Central memory CD4-positive, alpha-beta T cell (primary cell): ENCODE measurements at places on chromosomes 6 and 20.

GRCh38 chr6:37741757-37742400 lies 44.2 kb upstream of the MDGA1 start:
- no peak for DNase-seq

DNA sequence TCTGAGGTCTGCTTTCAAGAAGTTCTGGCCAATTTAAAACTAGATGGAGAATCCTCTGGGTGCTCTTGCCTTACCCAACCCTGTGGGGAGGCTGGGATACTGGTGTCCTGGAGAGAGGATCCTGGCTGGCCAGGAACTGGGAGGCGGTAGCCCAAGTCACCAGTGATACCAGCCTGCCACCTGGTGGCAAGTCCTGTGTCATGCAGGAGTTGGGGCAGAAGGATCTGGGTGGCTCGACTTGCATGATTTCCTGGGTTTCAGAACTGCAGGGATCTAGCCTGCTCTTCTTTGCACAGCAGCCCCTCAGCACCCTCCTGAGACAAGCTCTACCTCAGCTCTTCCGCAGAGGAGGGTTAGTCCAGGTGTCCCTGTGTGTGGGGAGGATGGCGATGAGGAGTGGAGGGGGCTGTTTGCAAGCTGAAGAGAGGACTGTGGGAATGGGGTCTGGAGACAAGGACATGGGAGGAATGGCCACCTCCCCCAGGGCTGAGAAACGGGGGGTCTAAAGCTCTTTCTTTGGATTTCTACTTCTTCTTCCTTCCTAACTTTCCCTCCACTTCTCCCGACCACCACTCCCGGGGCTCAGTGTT lies 4.2 kb downstream of the KCNK17 start:
- DNase-seq, result peak; percentile 12

DNA sequence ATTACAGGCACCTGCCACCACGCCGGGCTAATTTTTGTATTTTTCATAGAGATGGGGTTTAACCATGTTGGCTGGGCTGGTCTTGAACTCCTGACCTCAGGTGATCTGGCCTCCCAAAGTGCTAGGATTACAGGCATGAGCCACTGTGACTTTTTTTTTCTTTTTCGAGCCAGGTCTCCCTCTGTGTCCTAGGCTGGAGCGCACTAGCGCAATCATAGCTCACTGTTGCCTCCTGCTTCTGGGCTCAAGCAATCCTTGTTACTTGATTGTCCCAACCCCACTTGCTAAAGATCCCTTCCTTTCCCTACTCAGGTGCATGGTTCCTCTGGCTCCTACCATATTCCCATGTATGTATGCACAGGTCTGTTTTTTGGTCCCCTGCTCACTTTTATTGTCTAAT lies 27.4 kb upstream of the SMIM29 start:
- DNase-seq, result no peak

- DNase-seq, result no peak
These were observed 352.5 kb upstream of the TSHZ2 start for GRCh38 chr20:52619671-52620070.

- DNase-seq, result peak; percentile 75
These were observed 37.5 kb downstream of the SNX9 start for GRCh38 chr6:157860505-157860991.

- peak; percentile 16 for DNase-seq
These were observed 296.8 kb downstream of the UTRN start for GRCh38 chr6:144581812-144582537.

DNA sequence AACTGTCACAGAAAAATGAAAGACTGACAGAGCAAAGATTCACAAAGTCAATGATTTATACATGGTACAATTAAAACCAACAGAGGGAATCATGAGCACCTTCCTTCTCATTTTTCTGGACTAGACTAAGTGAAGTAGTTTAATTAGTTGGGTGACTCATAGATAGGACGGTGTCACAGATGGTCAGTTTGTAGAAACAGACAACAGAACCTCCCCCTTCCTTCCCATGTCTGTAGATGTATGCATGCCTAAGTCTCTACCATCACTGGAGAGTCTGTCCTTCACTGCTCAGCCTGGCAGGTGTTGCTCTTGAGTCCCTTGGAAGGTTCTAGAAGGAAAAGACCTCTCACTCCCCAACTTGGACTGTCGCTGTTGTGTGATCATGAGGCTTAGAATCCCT lies 75.4 kb upstream of the EEF1E1 start:
- no peak for DNase-seq

DNA sequence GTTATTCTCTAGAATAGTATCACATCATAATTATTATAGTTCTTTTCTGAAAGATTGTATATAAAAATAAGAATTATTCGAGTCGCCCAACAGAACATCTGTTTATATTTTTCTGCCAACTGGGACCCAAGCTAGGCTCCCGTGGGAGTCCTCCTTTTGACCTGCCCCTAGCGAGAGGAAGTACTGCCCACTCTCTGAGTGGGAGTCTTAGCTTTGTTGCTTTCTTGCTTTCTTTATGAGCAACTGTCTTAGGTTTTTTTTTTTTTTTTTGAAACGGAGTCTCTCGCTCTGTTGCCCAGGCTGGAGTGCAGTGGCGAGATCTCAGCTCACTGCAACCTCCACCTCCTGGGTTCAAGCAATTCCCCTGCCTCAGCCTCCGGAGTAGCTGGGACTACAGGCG lies 202.0 kb upstream of the ZNF184 start:
- DNase-seq, result no peak

GRCh38 chr20:13749811-13750210 lies 34.9 kb downstream of the ESF1 start:
- no peak for DNase-seq

GRCh38 chr20:17327185-17328148 lies 100.6 kb downstream of the PCSK2 start:
- DNase-seq, result no peak

- DNase-seq, result no peak
These were observed 49.6 kb upstream of the CCDC28A start for GRCh38 chr6:138724015-138724414.

DNA sequence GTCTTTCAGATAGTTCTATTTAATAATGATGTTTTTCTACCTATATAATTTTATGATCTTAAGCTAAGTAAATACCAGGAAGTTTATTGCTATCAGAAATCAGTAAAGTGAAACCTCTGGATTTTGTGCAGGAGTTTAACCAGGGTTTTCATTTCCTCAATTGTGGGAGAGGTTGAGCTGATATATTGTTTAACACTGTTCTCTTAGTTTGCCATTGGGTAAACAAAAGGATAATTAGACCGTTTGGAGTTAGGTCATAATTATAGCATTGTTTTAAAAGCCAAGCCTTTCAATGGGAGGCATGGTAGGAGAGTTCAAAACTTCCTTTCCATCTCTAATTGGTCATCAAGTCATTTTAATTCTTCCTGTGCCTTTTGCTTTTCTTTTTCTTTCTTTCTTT lies 58.7 kb downstream of the STXBP5 start:
- no peak for DNase-seq

DNA sequence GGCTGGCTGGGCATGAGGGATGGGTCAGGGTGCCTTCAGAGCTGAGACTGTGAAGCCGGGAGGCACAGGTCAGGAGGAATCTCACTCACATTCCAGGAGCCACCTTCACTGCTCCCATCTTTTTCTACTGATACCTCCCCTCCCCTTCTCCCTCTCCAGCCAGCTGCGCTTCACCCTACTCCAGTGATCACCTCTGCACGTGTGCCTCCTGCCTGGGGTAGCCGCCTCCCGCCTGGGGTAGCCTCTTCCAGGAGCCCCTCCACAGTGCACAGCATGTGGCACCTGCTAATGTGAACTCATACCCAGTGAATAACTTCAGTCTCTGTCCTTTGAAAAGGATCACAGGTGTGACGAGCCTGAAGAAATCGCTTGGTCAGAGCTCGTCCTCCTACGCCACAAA lies 232.6 kb downstream of the TMEM242 start:
- DNase-seq, result no peak

GRCh38 chr20:584161-584970 lies 25.7 kb downstream of the TCF15 start:
- DNase-seq, result no peak

- DNase-seq, result no peak
These were observed 56.0 kb downstream of the BCAS1 start for GRCh38 chr20:54014293-54014926.

DNA sequence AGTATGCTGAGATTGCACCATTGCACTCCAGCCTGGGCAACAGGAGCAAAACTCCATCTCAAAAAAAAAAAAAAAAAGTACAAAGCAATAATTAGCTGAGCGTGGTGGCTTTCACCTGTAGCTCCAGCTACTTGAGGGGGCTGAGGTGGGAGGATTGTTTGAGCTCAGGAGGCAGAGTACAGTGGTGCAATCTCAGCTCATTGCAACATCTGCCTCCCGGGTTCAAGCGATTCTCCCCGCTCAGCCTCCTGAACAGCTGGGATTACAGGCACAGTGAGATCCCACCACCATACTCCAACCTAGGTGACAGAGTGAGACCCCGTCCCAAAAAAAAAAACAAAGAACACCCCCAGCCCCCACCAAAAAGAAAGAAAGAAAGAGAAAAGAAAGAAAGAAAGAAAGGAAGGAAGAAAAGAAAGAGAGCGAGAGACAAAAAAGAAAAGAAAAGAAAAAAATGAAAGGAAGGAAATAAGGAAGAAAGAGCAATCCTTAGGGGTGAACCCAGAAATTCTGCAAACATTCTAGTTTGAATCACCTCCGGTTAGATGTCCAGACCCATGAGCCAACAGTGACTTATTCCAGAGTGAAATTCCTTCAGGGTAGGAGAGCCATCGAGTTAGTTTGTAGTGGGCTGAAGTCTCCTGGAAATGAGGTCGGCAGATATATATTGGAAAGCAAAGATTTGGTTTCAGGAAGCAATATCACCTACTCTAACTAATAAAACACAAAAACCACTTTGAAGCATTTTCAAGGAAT lies 3.2 kb upstream of the RIPOR3 start:
- DNase-seq, result no peak

DNA sequence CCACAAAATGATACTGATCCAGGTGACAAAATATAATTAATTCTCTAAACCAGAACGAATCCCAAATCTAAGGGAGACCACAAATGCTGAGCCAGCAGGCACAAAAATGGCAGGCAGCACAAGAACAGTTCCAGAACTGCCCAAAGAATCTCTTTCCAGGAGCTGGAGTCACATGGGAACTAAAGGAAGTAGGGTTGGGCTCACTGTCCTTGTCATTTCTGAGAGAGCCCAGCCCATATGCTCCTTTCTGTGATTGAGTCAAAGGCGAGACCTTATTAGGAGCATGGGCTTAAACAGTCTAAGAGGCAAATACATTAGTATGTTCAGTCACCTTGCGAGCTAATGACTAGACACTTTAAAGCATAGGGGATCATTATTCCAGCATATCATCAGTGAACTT lies 327.6 kb upstream of the ARID1B start:
- DNase-seq, result no peak

- DNase-seq, result no peak
These were observed 33.7 kb upstream of the VEGFA start for GRCh38 chr6:43736211-43736786.

- DNase-seq, result no peak
These were observed 22.5 kb upstream of the SRPK1 start for GRCh38 chr6:35943390-35943789.

DNA sequence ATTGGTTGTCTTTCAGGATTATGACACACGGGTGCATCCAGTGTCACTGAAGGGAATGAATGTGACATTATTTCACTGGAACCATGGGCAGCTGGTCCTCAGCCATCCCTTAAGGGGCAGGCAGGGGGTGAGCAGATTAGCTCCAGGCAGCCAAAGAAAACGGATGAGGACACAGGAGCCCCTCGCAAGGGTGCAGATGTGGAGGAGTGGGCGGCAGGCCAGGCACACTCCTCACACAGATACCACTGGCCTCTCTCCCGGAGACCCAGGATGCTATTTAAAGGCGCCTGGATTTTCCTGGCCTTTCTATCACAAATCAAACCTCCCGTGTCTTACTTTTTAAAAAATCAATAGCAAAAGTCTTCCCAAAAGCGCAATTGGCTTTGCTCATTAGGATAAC lies 210.4 kb downstream of the TAF4 start:
- no peak for DNase-seq

DNA sequence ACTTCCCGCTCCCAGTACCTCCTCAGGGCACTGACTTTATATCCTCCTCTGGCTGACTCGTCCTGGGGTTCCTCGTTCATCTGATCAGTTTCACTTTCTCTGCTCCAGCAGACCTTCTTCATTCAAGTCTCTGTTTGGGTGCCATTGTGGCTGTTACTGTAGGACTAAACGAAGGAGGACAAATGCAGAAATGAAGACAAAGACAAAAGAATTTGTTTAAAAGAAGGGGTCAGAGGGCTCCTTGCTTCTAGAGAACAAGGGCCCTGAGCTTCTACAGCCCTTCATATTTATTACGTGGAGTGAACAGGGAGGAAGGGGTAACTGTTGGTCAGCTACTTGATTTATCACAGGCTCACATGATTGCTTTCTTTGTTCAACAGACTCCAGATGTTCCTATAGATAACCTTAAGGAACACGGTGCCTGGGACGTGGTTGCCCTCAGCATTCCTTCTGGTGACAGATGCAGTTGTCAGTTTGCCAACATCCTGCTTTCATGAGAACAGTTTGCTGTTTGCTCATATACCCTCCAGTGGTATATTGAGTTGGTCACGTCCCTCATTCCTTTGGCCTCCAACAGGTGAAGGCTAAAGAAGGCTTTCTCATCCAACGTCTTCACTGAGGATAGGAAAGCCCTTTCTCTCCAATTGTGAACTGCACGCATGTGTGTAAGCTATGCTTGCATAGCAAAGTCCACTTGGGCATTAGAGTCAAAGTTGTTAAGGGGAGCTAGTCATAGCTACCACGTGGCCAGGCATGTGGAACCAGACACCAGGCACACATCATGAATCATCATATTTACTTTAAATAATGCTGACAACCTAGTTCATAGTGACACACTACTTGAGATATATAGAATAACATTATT lies 69.1 kb upstream of the BTN3A2 start:
- no peak for DNase-seq

DNA sequence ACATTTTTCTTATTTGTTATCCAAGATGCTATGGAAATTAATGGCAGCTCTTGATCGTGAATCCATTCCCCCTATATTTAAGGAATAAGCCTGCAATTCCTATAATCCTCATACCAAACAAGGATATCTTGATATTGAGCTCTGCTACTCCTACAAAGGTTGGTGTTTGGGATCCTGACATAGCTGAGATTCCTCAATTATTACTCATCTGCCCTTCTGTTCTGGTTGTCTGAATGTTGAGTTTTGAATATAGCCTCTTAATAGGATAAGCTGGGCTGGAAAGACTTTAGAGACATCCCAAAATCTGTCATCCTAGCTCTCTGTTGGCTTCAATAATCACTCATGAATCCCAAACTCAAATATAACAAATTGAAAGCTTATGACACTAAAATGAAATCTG lies 49.9 kb downstream of the CLIC5 start:
- DNase-seq, result no peak

GRCh38 chr6:158849899-158850806 lies 31.0 kb upstream of the EZR start:
- DNase-seq, result peak; percentile 83

GRCh38 chr6:139891471-139891870 lies 517.0 kb upstream of the CITED2 start:
- DNase-seq, result no peak

GRCh38 chr20:4435671-4436455 lies 285.8 kb upstream of the PRND start:
- DNase-seq, result no peak

- peak; percentile 70 for DNase-seq
These were observed 268.8 kb downstream of the TMEM242 start for GRCh38 chr6:157054531-157054979.
